SJSA1 (cell line): ENCODE measurements at places on chromosomes 2 and 18.
A peak's percentile ranks its signal among the peaks of the same experiment; 100 is the strongest.

- no peak for DNase-seq
These were observed 450.1 kb upstream of the LRATD1 start for GRCh38 chr2:14182227-14182946.

DNA sequence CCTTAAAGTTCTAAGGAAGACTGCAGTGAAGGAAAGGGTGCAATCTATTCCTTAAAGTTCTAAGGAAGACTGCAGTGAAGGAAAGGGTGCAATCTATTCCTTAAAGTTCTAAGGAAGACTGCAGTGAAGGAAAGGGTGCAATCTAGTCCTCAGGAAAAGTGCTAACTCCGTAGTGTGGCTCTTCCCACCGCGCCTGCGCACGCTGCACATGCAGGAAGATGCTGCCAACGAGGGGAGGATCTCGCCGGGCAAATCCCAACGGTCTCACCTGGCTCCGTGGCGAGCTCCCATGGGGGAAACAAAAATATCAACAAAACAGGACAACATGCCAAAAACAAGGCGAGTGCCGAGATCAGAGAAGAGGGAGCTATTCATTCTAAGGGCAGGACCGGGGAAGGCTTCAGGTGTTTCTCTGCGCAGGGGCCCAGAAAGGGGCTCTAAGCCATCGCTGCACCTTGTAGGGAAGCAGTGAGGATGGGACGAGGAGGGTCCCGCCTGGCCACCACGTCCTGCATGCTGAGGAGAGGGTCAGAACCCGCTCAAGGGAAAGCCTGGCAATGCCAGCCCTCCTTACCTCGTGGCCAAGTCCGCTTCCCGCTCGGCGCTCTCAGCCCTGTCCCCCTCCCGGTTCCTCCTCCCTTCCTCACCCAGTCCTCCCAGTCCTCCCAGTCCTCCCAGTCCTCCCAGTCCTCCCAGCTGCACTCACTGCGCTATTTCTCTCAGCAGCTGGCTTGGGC lies 24.5 kb downstream of the TIMM21 start:
- DNase-seq: no peak

- no peak for DNase-seq
These were observed 96.5 kb downstream of the CCDC93 start for GRCh38 chr2:117917223-117917917.

- DNase-seq: peak; percentile 80
These were observed 526 bp downstream of the SFT2D3 start for GRCh38 chr2:127701651-127702394.

DNA sequence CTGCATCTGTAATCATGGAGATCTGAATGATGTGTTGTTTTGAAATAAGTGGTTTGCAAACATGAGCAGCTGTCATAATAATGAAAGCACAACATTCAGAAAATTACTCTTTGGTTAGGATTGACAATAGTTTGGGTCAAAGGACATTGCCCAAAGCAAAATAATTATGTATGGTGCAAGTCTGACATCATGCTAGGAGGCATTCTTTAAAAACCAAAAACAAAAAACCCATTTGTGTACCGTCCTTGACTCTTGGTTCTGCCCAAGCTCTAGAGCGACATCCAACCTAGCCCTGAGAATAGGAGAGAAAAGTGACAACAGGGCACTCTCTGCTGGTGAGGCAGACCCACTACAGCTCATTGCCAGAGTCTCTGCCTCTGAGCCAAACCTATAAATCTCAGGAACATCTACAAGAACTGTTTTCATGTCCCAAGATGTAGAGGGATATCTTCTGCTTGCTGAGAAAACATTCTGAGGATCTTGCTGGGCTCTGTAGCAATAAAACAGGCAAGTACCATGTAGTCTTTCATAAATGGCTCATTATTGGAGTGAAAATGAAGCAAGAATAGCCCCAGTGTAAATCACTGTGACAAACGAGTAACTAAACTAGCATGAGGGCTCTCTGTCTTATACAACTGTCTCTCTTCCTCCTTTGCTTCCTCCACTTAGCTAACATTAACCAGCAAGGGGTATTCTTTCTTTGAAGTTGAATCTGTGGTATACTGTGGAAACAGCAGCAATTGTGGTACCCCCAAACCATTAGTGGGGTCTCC lies 266.8 kb upstream of the CXCR4 start:
- no peak for DNase-seq

- DNase-seq: no peak
These were observed 196.8 kb downstream of the LRRTM4 start for GRCh38 chr2:77325395-77325794.

GRCh38 chr2:183243758-183244157 lies 119.5 kb downstream of the NUP35 start:
- DNase-seq: no peak

DNA sequence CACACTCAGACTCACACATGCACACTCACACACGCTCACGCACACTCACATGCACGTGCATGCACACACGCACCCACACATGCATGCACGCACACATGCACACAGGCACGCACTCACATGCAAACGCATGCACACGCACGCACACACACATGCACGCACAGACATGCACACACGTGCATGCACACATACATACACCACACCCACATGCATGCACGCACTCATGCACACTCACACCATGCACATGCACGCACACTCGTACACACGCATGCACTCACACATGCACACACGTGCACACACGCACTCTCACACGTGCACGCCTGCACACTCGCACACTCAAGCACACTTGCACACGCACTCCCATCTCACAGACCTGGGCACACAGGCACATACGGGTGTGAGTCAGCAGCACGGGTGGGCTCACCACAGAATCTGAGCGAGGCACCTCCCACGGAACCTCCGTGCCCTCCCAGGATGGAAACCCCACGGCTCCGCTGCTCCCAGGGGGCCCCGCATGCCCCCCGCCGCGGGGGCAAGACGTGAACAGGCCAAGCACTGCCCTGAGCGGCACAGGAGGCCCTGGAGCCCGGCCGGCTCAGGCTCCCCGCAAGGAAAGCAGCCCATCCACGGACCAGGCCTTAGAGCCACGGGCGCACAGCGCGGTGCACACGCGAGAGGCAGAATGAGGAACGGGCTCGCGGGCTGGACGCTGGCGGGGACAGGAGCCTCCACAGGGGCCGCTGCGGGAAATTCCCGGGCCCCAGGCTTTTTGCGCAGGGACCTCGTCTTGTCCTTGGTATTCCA lies 8.4 kb upstream of the KCNG2 start:
- no peak for DNase-seq

DNA sequence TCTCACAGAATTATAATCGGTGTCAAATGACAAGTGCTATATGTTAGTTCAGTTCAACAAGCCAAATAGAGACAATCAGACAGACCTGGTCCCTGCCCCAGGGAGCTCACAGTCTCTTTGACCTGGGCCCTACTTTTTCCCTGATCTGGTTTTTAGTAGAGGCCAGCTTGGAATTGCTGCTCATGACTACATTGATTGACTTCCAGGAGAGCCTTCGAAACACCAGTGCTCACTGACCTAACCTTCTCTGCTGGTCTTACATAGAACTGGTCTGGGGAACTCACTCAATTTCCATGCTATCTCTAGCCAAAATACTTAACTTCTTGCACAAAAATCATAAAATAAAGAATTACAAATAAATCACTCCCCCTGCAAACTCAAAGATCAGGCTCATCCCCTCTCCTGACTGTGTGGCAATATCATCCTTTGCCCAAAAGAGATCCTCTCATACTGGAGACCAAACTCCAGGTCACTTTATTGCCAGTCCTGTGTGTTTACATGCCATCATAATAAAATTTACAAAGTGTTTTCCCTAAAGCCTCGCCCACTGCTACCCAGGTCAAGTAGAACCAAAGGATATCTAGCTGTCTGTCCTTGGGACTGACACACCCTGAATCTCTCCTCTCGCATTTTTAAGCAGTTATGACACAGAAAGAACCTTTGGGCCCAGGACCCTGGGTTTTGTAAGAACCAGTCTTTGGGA lies 53.2 kb downstream of the PROC start:
- no peak for DNase-seq

GRCh38 chr2:114316532-114317300 lies 125.7 kb upstream of the DPP10 start:
- no peak for DNase-seq

DNA sequence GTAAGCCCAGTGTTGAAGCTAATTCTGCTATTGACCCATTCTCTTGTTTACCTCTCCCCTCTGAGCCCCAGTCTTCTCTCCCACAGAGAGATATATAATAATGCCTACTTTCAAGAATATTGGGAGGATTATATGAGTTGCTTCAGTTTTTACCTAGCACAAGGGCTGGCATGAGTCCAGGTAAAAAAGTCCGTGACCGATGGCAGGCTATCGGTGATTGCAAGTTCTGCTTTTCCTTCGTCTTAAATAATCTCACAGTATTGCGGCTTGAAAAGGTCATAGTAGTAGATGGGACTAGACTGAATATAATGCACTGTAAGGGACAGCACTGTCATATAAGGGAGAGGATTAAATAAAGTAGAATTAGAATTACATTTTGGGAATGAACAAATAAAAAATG lies 77.6 kb downstream of the KIF5C start:
- DNase-seq: no peak

GRCh38 chr2:235194351-235194750 lies 242.5 kb downstream of the SH3BP4 start:
- DNase-seq: no peak

GRCh38 chr2:179022685-179023084 lies 27.3 kb downstream of the CCDC141 start:
- DNase-seq: no peak

DNA sequence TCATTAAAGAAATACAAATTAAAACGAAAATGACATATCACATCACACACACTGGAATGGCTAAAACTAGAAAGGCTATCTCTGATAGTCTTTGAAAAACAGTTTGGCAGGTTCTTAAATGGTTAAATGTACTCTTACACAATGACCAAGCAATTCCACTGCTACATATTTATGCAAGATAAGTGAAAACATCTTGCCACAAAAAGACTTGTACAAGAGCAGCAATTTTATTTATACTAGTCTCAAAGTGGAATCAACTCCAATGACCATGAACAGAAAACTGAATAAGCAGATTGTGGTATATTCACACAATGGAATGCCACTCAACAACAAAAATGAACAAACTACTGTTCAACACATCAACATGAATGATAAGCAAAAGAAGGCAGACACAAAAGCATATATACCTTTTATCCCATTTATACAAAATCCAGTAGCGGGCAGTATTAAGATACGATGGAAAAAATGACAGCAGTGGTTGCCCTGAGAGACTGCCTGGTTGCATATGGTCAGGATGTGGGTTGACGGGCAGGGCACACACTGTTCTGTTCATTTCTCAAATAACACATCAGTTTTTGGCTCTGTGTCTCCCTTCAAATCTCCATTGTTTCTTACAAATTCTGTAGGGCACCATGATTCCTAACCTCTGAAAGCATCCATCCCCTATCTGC lies 25.4 kb downstream of the SP100 start:
- peak; percentile 35 for DNase-seq

GRCh38 chr2:15300624-15301573 lies 260.2 kb downstream of the NBAS start:
- DNase-seq: no peak

- no peak for DNase-seq
These were observed 73.6 kb upstream of the SALL3 start for GRCh38 chr18:78906066-78906465.

DNA sequence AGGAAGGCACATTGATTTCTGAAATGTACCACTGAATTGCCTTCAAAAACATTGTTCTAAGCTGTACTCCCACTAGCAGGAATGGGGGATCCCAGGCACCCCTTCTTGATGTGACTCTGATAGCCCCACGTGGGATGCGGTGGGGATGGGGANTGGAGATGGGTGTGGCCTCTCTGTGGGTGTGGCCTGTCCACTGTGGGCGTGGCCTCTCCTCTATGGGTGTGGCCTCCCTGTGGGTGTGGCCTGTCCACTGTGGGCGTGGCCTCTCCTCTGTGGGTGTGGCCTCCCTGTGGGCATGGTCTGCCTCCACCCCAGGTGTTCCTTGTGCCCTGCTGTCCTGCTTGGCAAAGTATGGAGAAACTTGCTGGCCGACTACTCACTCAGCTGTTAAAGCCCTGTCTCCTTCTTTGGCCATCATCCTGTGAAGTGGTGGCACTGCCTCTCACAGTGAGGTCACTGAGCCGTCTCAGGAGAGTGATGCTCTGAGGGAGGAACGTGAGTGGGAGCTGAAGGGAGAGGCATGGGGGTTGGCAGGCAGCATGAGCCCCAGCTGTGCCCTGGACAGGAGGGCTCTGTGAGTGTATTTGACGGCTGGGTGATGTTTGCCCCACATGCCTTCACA lies 6.7 kb upstream of the PARD6G start:
- DNase-seq: no peak

DNA sequence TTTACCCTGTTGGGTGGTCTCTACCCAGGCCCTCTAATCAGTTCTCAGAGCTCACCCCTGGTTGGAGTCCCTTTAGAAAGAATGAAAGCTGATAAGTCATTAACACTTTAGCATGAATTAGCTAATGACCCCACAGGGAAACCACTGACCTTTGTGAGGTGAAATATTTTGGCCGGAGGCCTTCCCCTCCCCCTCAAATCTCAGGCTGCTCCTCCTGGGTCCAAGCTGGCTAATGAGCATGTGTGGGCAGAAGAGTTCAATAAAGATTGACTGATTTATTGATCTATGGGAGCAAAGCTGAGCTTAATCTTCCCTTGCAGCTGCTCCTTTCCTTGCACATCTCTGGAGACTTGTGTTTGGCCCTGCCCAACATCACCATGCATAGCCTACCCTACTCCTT lies 78.8 kb upstream of the CCDC85A start:
- DNase-seq: no peak
